ENCODE measurements at places on chromosomes 12 and 14. TPM values are rescaled to one million over a fixed set of nuclear protein-coding genes. Genes with fewer than 3 reads are reported as not detected.

The TAS2R9 gene
- not detected for polyA plus RNA-seq

The KRT83 gene
- not detected for polyA plus RNA-seq

The GIT2 gene
- 48.1 TPM for polyA plus RNA-seq

The GPR84 gene
- polyA plus RNA-seq, result not detected

The IFNG-AS1 gene
- 0.27 TPM for polyA plus RNA-seq

The GLIPR1L1 gene
- polyA plus RNA-seq, result 0.70 TPM

The PTPRQ gene
- 1.6 TPM for polyA plus RNA-seq

The REP15 gene
- 2.8 TPM for polyA plus RNA-seq

The CCDC184 gene
- polyA plus RNA-seq, result 2.3 TPM

The OR4N5 gene
- not detected for polyA plus RNA-seq

The DLK1 gene
- 15.3 TPM for polyA plus RNA-seq

The ACVRL1 gene
- polyA plus RNA-seq, result 33.9 TPM

The FGF6 gene
- polyA plus RNA-seq, result not detected

The LRP6 gene
- polyA plus RNA-seq, result 64.3 TPM

The TMCC3 gene
- 47.2 TPM for polyA plus RNA-seq

The HVCN1 gene
- polyA plus RNA-seq, result 9.5 TPM

The SLC17A8 gene
- 0.19 TPM for polyA plus RNA-seq

The PRH2 gene
- 0.76 TPM for polyA plus RNA-seq

The ACRBP gene
- 3.1 TPM for polyA plus RNA-seq

The TMEM19 gene
- polyA plus RNA-seq, result 35.1 TPM

The C12orf56 gene
- 2.0 TPM for polyA plus RNA-seq

The RNASE4 gene
- 4.2 TPM for polyA plus RNA-seq

The KLHL33 gene
- 0.29 TPM for polyA plus RNA-seq

The RERG gene
- 56.0 TPM for polyA plus RNA-seq

The RNASE7 gene
- 0.55 TPM for polyA plus RNA-seq

The CNPY2 gene
- 151 TPM for polyA plus RNA-seq
